ENCODE measurements at places on chromosomes 6 and 20.

- DNase-seq = no peak
Observed at GRCh38 chr6:127938701-127939100, 37.8 kb upstream of the THEMIS start.

DNA sequence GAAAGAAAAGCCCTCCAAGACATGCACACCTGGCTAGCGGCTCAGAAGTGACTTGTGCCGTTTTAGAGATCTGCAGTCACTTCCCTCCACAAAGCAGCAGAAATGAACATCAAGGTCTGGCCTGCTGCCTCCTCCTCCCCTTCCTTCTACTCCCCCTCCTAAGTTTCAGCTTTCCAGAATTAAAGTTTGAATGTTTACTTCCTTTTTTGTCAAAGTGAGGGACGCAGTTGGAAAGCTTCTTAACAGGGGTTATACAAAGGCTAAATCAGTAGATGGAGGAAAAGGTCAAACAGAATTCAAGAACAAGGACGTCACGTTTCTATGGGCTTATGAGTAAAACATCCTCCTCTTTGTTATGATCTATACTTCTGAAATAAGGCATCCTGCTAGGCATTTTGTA, 227.7 kb downstream of the SLC35F1 start:
- no peak for DNase-seq

DNA sequence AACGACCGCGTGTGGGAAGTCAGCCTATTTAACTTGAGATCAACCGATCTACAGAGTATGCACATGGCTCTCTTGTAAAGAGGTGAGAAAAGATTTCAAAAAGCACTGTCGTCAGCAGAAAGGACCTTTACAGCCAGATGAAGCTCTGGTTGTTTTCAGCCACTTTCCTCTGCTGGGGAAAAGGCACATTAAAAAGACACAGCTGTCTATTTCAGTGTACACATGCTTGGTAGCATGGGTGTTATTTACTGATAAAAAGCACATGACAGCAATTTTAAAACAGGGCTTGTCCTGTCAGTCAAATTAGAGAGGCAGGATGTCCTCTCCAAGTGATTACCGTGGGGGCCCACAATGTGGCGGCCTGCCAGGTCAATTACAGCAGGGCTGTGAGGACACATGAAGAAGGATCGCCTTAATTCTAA, 188.9 kb downstream of the PRKN start:
- peak; percentile 23 for DNase-seq

DNA sequence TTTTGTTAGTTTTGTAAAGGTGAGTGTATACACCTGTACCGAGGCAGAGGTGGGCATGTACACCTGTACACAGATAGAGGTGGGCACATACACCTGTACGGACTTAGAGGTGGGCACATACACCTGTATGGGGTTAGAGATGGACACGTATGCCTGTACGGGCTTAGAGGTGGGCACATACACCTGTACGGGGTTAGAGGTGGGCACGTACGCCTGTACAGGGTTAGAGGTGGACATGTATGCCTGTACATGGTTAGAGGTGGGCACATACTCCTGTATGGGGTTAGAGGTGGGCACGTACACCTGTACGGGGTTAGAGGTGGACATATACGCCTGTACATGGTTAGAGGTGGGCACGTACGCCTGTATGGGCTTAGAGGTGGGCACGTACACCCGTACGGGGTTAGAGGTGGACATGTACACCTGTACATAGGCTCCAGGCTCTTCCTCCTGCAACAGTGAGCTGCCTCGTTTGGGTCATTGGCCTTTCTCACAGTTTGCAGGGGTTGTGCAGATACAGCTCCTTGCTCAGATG, 63.7 kb downstream of the PHACTR3 start:
- DNase-seq = no peak

DNA sequence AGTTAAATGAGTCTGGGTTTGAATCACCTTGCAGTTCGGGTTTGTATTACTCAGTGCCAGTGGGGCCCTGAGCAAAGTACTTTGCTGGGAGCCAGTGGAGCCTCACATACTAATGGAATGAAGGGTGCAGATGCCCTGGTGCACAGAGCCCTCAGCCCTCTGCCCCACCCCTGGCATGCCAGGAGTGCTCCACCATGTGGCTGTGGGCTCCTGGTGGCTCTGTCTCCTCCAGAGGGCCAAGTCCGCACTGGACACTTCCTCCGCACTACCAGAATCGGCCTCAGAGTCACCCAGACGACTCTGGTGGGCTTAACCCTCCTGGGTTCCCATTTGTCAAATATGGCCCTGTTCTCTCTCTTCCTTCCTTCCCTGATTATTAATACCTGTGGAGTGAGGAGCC, 94.0 kb downstream of the STK35 start:
- DNase-seq = no peak

DNA sequence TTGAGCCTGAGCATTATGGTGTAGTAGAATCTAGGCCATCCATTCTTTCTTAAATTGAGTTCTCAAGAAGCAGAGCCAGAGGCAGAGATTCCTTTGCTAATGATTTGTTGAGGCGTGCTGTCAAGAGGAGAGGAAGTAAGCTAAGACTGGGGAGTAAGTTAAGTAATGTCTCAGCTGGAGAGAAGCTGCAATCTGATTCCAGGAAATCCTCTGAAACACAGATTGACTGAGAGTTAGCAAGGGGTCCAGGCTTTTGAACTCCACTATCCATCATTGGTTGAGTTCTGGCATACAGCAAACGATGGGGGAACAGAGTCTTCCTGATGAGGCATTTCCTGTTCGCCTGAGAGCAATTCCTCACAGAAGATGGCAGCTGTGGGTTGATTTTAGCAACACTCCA, 207.4 kb upstream of the RAB32 start:
- DNase-seq = no peak
